ENCODE measurements at places on chromosomes 3 and 15.

GRCh38 chr3:195238081-195238571, 32.8 kb downstream of the XXYLT1 start:
- DNase-seq, result no peak

- DNase-seq, result no peak
These were observed 123.8 kb downstream of the B3GALNT1 start for GRCh38 chr3:160981217-160981938.

- no peak for DNase-seq
These were observed 1.4 kb downstream of the SLTM start for GRCh38 chr15:58931987-58932588.

DNA sequence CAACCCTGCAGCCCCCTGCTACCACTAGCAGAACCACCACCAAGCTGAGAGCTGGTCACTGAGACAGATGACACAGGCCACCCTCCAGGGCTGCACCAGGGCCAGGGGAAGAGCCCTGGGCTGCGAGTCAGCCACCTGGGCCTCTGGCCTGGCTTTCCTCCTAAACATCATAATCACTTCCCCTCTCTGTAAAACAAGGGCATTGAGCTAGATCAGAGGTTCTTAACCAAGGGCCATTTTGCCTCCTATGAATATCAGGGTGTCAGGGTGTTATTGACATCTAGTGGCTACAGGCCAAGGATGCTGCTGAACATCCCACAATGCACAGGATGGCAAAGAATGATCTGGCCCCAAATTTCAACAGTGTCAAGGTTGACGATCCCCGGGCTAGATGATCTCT, 25.2 kb downstream of the TLE3 start:
- DNase-seq, result no peak

DNA sequence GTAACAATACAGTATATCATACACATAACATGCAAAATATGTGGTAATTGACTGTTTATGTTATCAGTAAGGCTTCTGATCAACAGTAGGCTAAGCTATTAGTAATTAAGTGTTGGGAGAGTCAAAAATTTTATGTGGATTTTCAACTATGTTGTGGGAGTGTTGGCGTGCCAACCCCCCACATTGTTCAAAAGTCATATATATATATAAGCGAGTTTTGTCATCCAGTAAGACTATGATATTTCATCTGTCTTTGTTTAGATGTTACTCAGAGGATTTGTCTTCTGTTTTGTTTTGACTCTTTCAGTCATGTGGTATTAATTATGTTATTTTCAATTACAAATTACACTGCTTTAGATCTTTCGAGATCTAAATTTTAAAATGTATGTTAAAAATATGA, 51.0 kb upstream of the RAP2B start:
- DNase-seq, result no peak

DNA sequence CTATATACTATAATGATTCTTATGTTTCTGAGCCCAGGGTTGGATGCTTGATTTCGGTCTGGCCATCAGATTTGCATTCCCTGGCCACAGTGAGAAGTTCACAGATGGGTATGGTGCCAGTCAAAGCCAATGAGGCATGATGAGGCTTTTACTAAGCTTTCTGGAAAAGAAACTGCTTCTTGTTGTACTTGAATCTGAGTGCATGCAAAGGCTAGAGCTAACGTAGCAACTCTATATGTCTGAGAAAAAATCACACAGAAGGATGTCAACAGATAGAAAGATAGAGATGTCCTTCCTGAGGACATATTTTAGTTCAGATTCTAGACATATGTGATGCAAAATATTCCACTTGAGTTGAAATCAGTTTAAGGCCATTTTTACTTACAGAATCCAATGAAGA, 608.1 kb downstream of the ROBO1 start:
- no peak for DNase-seq

- no peak for DNase-seq
These were observed 32.7 kb downstream of the TNK2 start for GRCh38 chr3:195875482-195876236.

GRCh38 chr15:33737687-33738601, 230.4 kb upstream of the CHRM5 start:
- DNase-seq, result no peak

DNA sequence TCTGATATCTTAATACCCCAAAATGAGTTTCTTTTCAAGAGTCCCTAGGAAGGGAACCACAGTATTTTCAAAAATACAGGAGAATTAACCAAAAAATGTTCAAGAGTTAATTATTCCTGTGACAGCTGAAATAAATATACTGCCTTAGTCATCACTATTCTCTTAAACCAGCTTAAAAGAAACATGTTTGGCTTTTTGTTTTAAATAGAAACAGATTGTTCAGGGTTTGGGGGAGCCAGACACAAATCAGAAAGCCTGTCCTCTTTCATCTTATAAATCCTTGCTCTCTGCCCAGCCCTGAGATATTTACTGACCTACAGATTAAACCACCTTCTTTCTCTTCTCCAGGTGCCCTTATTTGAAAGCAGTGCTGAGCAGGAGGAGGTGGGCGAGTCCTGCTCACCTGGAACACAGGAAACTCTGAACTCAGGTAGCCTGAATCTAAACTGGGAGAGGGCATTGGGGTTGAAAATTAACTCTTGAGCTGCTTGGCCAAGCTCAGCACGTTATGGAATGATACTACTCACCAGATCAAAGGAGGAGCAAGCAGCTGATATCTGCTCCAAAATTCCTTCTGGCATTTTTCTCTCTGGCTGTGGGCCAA, 84.1 kb upstream of the SPRED1 start:
- DNase-seq, result no peak

GRCh38 chr3:43632269-43632733, 10.5 kb upstream of the ANO10 start:
- peak; percentile 48 for DNase-seq

- DNase-seq, result no peak
These were observed at the start of gene MYZAP for GRCh38 chr15:57591822-57592367. TSS of gene MYZAP (plus strand) at chr15:57591904. CDS start at chr15:57592035, 131 bp downstream.

DNA sequence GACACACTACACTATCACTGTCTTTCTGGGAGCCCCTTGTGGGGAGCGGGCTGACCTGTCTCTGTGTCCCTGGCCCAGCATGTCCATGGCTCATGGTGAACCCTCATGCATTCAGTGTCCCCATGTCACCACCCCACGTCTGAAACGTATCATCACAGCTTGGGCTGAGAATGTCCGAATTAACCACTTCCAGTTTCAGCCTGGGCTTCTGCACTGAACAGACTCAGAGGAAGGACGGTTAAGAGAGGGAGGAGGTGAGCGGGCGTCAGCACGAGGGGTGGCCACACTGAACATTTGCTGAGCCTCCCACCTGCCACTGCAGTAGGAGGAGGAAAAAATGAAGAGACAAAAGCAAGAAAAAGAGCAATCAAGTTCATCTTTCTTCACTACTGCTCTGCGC, 30.5 kb downstream of the ATP2B2 start:
- DNase-seq, result no peak

- DNase-seq, result no peak
These were observed 34.3 kb downstream of the PLD1 start for GRCh38 chr3:171775943-171776342.

DNA sequence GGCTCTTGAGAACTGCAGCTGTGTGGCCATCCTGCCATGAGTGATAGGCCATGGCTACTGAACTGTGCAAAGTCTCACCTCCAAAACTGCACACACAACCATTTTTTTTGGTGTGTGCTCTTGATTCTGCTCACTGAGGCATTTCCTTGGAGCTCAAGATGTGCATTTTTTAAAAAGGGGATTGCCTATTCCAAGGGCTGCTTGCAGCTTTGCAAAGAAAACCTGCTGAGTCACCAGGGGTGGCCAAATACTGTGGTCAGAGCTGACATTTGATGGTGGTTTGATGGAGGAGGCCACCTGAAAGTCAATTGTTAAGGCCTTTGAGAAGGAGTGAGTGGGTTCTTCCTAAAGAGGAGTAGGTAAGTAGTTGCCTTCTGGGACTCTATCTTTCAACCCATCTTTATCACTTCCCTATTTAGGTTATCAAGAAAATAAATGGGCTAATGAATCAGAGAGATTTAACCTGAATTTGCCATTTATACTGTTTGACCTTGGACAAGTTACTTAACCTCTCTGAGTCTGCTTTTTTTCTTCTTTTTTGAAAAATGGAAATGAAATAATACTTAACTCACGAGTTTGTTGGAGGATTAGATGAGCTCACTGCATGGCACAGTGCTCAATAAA, 87.9 kb downstream of the CHST2 start:
- peak; percentile 35 for DNase-seq

DNA sequence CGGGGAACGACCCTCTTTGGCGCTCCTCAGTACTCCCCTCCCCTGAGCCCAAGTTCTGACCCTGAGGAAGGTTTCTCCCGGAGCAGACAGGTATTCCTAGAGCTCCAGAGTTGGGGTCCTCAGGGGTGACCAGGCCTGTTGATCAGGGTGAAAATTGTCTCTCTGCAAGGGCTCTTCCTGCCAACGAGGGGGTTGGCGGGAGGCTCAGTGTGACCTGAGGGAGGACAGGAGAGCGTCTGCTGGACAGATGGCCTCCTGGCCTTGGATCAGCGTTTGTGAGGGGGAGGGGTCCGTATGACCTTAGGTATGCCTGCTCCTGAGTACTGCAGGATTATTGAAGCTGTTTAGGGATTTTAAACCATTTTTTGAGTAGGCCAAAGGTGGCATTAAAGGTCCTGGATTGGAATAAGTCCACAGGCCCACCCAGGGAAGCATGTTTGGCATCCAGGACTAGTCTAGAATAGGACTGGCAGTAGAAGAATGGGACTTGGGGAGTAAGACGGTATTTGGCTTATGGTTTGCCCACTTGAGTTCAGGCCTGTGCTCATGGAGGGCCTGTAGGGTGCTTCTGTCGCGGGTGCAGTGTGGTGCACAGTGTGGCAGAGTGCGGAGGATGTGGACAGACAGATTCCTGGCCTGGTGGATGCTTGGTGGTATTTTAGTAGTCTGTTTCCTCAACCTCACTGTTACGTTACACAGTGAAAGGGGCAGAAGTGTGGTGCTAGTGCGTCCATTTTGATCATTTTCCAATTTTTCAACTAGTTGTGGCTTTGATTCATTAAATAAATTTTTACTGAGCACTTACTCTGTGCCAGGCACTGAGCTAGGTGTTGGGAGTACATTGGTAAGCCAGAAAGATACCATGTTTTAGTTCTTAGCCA, 959 bp downstream of the ZNF592 start:
- DNase-seq, result no peak

GRCh38 chr3:139762302-139762701, 84.5 kb upstream of the NMNAT3 start:
- no peak for DNase-seq

- no peak for DNase-seq
These were observed 242.8 kb upstream of the UBE2E2 start for GRCh38 chr3:22960105-22960984.

GRCh38 chr3:146307456-146307725, 56.5 kb upstream of the PLSCR4 start:
- DNase-seq, result no peak

- no peak for DNase-seq
These were observed 247.9 kb downstream of the ZMAT3 start for GRCh38 chr3:178823591-178824246.

GRCh38 chr15:67558502-67558901, 16.0 kb downstream of the MAP2K5 start:
- no peak for DNase-seq

DNA sequence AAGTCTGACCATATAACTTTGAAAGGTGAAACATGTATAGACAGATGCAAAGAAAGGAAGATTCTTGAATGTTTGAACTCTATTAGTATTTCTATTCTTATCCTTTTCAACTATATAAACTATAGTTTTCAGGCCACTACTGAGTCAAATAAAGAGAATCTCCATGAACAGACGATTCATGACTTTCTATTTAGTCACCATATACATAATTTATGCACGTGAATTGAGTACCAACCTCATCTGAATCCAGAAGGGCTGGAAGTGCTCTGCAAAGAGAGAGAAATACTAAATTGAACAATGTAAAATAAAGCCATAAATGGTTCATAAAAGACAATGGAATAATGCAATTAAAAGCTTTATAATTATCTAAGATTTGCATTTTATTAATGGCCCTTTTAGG, 9.5 kb upstream of the VPS39 start:
- DNase-seq, result no peak

- no peak for DNase-seq
These were observed 96.0 kb downstream of the CCNL1 start for GRCh38 chr3:157063926-157064325.

DNA sequence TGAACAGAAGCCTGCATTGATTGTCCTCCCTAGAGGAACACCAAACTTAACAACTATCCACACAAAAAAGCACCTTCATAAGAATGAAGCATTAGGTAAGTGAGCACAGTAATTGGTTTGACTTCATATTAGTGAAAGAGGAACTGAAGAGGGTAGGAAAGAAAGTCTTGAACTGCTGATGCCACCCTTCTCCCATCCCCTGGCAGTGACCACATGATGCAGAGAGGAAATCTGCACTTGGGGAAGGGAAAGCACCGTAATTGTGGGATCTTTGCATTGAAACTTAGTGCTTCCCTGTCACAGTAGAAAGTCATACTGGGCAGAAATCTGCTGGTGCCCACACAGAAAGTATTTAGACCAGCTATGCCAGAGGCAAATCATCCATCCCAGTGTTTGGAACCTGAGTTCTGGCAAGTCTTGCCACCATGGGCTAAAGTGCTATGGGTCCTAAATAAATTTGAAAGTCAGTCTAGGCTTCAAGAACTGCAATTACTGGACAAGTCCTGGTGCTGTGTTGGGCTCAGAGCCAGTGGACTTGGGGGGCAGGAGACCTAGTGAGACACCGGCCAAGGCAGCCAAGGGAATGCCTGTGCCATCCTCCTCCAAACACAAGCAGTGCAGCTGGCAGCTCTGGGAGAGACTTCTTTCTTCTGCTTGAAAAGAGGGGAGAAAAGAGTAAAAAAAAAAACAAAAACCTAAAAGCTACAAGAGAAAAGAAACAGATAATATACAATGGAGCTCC, 63.6 kb downstream of the SLC15A2 start:
- no peak for DNase-seq

- DNase-seq, result no peak
These were observed 6.8 kb downstream of the C3orf80 start for GRCh38 chr3:160232014-160232413.

GRCh38 chr3:184761075-184761841, 49.4 kb upstream of the MAGEF1 start:
- peak; percentile 20 for DNase-seq

GRCh38 chr3:129758785-129759320, 134.7 kb downstream of the TMCC1 start:
- DNase-seq, result no peak

GRCh38 chr15:41901431-41901830, 7.6 kb upstream of the SPTBN5 start:
- no peak for DNase-seq

GRCh38 chr15:38129531-38130204, 123.0 kb upstream of the SPRED1 start:
- peak; percentile 99 for DNase-seq

DNA sequence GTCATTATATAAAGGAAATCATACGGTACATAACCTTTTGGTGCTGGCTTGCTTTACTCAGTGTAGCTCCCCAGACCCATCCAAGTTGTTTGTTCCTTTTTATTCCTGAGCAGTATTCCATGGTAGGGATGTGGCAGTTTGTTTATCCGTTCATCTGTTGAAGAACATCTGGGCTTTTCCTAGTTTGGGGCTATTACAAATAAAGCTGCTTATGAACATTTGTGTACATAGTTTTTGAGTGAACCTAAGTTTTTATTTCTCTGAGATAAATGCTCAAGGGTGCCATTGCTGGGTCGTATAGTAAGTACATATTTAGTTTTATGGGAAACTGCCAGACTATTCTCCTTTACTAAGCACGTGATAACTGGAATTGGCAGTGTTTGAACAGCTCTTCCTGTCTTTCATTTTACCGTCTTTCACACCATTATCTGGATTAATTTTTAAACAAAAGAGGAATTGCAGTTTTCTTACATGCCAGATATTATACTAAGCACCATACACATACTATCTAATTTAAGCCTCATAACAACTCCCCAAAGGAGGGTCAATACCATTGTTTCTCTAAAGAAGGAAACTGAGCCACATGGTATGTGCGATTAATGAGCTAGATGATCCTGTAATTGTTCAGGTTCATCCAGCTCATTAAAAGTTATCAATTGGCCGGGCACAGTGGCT, 85.6 kb downstream of the PTPRG start:
- no peak for DNase-seq
